M059J (cell line): ENCODE measurements at places on chromosomes 5 and 9. TPM values are rescaled to one million over a fixed set of nuclear protein-coding genes. Genes with fewer than 3 reads are reported as not detected.

DNA sequence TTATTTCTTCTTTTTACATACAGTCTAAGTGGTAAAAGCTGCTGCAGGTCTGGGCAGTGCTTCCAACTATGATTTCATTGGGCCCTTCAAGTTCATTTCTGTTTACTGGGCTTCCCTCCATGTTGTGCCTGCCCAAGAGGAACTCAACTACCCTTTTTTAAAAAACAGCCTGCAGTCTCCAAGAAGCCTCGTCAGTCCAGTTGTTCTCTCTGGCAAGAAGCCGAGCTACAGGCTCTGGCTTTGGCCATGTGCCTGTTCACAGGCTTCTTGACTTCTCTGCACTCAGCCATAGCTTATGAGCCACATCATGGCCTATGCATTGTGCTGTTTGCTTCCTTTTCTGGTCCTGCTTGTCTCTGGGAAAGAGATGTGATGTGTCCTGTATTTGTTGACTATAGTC is 119.7 kb upstream of the PJA2 start:
- DNase-seq: peak; percentile 12

DNA sequence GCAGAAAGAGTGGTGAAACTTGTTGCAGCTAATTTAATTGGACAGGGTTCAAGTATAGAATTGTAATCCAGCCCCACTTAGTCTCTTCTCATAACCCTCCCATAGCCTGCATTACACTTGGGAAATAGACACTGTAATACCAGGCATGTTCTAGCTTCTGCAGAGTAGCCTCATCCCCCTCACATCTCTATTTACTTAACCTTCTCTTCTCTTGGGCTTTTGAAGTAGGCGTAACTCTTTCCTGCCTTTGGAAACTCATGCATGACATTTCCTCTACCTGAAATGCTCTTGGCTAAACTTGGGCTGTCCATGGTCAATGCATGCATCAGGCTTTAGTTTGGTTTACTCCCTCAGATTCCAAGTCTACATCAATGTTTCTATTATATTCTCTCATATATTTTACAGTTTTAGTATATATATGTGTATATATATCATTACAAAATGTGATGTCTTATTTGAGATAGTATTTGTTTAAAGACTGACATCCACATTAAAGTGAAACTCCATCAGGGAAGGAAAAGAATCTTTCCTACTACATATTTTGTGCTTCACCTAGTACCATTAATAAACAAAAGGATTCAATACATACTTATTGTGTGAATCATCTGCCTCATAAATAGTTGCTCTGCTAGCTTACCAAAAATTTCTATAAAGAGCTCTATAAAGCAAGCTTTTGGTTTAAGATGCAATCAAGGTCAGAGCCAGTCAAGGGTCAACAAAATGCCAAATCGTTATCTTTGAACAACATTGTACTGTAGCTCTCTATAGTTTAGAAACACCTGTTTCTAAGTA is 1158.0 kb downstream of the MAT2B start:
- peak; percentile 45 for DNase-seq

- peak; percentile 63 for DNase-seq
Measured at GRCh38 chr5:3593771-3594509, 1.7 kb upstream of the IRX1 start.

DNA sequence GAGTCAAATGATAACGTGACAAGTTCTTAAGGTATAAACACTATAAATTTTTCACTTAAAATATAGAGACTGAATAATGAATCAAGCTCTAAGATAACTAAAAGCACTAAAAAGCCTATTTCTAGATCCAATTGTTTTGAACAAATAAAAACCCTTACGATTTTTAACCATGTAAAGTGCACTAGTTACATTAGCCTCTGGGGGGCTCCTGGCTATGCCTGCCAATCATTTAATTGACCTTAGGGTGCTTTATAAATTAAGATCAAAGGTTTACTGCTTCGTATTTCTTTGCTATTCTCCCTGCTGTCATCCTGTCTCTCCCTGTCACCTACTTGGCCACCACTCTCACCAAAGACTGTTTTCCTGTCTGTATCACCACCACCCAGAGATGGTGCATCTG is 133.4 kb downstream of the ESM1 start:
- DNase-seq: no peak

- DNase-seq: no peak
Measured at GRCh38 chr9:75139201-75139600, 50.9 kb downstream of the OSTF1 start.

- no peak for DNase-seq
Measured at GRCh38 chr9:87503927-87504326, 6.3 kb downstream of the DAPK1 start.

- no peak for DNase-seq
Measured at GRCh38 chr5:132668706-132669454, 4.9 kb upstream of the IL4 start.

DNA sequence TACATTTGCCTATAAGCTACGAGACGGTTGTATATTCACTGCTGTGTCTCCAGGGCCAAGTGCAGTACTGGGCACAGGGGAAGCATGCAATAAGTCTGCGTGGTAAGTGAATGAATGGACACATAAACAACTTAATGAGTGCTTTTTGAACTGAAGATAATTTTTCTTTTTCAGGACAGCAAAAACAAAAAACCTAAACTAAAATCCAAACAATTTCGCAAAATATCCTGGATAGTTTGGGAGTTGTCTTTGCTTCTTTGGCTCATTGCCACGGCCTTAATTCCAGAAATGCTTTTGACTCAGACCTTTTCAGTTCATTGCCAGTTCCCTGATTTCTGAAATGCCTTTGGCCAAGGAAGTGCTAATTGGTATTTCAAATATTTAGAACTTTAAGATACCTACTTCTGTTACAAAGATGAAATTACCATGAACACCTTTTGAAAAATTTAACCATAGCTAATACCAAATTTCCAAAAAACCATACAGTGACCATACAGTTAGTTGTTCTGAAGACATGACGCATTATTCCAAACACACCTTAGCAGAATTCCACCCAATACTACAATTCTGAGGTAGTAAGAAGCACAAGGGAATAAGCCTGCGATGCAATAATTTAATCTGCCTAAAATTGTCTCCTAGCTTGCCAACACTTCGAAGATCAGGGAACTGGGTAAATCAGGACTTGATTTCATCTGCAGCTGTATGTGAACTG is 42.8 kb downstream of the TEK start:
- peak; percentile 81 for DNase-seq

DNA sequence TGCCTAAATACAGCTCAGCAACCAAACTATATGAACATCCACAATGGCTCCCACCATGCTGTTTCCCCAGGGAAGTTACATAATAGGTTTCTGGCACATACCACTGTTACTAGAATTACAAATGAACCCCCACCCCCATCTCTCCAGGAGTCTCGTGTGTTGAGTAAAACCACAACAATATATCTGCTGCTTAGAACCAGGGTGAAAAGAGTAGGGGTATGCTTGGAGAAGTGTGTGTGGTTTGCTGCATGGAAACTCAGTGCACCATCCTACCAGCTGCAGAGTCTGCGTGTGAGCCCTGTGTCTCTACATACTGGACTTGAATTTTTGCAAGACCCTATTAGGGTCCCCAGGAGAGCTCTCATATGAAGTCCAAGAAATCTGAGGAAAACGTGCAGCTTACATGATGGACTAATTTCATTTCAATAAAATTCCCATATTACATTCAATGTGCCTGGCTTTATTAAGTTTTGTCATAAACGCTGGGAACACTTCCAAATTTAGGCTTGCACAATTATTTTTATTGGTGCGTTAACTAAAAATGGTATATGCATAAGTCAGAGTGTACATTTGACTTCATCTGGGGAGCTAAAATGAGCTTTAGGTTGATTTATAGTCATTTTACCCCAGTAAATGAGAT is 104.5 kb upstream of the NFIB start:
- DNase-seq: no peak

DNA sequence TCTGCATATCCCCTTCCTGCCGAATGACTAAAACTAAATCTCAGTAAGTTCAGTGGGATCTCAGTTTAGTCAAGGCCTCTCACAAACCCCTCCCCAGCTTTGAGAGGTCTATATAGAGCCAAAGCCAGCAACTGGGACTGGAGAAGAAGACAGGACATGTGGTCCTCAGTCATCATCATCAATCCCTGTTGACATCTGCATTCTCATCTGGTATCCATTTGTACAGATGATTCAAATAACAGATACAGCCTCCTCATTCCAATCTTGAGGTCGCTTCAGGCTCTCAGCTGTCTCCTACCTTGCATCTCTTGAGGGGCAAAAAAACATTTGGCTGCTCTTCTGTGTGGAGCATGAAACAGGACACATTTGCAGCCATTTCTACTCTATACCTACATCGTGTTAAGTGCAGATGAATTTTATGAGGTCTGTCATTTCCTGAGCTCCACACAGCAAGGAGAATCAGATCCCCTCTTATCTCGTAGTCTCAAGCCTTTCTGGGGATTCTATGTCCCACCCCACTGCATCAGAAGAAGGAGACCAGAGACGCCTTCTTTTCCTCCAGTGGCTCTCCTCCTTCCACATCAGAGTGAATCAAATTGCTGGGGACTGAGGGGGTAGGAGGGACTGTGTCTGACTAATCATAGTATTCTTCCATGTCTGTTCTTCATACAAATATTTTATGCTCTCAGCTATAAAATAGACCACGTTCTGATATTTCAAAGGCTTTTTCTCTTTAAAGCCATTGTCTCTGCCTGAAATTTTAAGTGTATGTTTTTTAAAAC is 4.7 kb upstream of the RECK start:
- DNase-seq: no peak

GRCh38 chr5:27308153-27308552 is 269.8 kb upstream of the CDH9 start:
- peak; percentile 93 for DNase-seq

The OTULINL gene
- total RNA-seq: 13.3 and 24.7 TPM in 2 replicates

The ANKRD20A1 gene
- not detected in 2 replicates for total RNA-seq

The SYK gene
- total RNA-seq: not detected in 2 replicates

The LCN2 gene
- 0.42 TPM in 1 of 2 replicates, not detected in the other for total RNA-seq
